ENCODE measurements at places on chromosomes 16 and 17. TPM values are rescaled to one million over a fixed set of nuclear protein-coding genes. Genes with fewer than 3 reads are reported as not detected.

The TMEM132E gene
- not detected for total RNA-seq

The MYL11 gene
- total RNA-seq = not detected

The PRR35 gene
- not detected for total RNA-seq

The HS3ST2 gene
- 0.99 TPM for total RNA-seq

The KCNG4 gene
- not detected for total RNA-seq

DNA sequence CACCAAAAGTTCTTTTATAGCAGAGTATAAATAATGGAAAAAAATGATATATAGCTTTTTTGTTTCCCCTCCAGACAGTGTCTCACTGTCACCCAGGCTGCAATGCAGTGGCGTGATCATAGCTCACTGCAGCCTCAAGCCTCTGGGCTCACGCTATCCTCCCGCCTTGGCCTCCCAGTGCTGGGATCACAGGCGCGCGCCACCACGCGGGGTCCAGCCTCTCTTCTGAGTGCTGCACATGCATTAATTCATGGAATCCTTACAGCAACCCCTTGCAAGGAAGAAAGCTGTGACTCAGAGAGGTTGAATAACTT, 18.0 kb upstream of the ZNF629 start:
- no peak for DNase-seq

DNA sequence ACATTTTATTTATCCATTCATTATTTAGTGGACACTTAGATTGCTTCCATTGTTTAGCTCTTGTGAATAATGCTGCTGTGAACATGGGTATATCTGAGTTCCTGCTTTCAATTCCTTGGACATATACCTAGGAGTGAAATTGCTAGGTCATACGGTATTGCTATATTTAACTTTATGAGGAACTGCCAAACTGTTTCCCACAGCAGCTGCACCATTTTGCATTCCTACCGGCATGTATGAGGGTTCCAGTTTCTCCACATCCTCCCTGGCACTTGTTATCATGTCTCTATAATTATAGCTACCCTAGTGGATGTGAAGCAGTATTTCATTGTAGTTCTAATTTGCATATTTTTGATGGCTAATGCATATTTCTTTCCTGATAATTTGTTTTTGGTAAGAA, 23.7 kb upstream of the DRG2 start:
- no peak for DNase-seq

DNA sequence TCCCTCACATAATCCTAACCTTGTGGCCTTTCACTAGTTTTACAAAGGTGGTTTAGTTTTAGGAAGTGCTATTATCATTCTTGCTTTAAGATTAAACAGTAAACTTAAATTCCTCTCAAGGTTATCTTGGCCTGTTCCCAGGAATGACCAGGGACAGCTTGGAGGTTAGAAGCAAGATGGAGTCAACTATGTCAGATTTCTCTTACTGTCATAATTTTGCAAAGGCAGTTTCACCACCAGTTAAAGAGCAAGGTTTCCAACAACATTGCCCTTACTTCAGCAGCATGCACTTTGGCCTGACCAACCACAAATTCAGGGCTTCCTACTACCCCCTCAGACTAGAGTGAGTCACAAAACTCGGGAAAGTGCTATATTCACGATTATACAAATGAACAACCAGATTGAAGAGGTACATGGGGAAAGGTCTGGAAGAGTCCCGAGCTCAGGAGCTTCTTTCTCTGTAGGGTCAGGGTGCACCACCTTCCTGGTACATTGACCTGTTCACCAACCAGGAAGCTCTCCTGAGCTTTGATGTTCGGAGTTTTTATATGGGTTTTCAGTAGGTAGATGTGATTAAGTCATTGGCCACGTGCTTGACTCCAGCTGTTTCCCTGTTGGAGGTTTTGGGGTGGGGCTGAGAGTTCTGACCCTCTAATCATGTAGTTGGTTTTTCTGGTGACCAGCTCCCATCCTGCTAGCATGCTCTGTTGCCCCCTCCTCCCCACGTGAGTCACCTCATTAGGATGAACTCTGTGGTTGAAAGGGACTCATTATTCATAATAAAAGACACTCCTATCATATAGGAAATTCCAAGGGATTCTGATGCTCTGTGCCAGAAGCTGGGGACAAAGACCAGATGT, 19.4 kb downstream of the RHOT1 start:
- DNase-seq = no peak

DNA sequence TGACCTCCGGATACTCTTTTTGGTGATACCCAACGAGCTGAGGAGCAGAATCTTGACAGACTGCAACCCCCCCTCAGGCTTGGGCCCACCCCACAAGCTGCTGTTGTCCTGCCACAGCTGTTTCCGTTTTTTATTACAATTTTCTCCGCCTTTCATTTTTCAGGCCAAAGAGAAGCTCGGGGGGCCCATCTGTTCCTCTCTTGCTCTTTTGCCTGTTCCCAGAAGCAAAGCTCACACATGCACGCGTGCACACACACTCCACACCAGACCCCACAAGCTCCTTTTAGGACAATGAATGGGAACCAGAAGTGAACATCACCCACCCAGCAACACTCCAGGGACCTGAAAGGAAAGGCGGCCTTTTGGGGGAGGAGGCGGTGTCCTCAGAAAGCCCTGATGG, 16.3 kb downstream of the SOX9 start:
- DNase-seq = no peak

DNA sequence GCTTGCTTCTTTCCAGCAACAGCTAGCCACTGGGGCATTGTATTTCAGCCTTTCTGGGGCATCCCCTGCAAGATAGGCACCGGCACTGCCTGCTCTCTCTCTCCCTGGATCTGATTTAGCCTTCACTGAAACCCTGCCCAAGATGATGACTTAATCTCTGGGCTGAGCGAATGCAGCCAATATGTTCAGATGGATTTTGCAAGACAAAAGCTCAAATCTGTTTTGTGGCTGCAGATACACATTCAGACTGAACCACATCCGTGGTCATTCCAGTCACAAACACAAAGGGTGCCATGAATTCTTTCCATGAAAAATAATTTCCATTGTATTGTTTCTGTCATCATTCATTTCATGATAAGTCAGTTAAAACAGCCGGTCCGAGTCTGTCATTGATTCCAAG, 24.2 kb downstream of the SOST start:
- DNase-seq = no peak

DNA sequence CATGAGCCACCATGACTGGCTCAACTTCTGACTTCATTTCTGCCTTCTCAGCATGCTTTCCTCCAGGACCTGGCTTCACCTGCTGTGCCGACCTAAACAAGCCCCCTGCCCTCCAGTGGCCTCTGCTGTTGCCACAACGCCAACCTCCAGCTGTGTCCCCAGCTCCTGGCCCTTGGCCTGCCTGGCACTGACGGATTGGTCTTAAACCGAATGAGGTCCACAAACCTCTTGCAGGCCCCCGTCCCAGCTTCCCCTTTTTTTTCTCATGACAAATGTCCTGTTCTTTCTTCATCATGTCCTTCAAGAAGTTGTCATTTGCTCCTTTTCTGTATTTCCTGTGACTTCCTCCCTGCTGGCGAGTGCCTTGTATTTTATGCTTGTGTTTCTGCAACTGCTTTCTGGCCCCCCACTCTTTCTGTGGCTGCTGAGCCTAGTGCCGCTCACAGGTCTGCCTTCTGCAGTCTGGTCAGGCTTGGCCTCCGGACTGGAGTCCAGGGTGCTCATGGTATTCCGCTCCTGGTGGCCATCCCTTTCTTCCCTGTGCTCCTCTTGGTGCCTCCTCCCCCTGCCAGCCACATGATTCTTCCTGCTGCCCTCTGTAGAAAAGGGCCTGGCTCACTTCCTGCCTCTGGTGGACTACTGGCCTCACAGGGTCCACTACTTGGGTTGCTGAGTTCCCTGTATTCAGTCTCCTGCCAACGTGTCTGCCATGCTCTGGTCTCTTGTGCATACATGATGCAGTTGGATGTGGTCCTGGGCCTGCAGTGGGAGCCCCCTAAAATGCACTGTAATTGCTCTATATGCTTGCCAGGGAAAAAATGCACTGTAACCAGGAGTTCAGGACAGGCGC, 2.9 kb downstream of the ATP6V0C start:
- no peak for DNase-seq

DNA sequence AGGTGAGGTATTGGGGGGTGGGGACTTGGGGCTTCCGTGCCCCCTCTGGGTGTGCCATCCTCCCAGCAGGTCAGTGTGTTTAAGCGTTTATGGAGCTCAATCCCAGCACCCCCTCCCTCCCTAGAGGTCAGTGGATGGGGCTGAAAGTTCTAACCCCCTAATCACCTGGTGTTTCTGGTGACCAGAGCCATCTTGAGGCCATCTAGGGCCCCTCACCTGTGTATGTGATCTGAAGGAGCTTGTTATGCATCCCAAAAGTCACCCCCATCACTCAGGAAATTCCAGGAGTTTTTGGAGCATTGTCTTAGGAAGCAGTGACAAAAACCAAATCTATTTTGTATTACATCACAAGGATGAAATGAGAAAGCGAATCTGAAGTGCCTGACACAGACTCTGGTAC, 67.8 kb upstream of the NOL11 start:
- no peak for DNase-seq

DNA sequence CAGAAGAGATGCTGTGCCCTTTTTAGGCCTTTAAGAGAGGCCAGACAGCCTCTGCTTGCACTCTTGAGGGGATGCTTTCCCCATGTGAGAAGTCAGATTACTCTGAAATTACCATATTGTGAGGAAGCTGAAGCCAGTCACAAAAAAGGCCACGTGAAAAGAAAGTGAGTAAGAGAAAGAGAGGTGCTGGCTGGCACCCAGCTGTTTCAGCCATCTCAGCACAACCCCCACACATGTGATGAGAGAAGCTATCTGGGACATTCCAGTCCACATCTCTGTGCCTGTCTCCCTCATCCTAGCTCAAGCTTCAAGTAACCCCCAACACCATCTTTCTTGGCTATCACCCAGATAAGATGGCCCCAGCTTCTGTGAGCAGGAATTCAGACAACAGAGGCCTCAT, 131.4 kb downstream of the HS3ST2 start:
- no peak for DNase-seq

DNA sequence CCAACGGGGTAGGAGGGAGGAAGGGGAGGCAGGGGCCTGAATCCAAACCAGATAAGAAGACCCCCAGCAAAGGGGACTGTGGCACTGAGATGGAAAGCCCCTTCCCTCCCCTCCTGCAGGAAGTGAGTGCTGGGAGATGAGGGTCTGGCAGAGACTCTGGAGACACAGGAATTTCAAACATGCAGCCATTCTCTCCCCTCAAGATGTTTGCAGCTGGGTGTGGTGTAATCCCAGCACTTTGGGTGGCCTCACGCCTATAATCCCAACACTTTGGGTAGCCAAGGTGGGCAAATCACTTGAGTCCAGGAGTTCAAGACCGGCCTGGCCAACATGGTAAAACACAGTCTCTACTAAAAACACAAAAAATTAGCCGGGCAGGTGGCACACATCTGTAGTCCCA, 33.9 kb upstream of the FAAP100 start:
- no peak for DNase-seq

DNA sequence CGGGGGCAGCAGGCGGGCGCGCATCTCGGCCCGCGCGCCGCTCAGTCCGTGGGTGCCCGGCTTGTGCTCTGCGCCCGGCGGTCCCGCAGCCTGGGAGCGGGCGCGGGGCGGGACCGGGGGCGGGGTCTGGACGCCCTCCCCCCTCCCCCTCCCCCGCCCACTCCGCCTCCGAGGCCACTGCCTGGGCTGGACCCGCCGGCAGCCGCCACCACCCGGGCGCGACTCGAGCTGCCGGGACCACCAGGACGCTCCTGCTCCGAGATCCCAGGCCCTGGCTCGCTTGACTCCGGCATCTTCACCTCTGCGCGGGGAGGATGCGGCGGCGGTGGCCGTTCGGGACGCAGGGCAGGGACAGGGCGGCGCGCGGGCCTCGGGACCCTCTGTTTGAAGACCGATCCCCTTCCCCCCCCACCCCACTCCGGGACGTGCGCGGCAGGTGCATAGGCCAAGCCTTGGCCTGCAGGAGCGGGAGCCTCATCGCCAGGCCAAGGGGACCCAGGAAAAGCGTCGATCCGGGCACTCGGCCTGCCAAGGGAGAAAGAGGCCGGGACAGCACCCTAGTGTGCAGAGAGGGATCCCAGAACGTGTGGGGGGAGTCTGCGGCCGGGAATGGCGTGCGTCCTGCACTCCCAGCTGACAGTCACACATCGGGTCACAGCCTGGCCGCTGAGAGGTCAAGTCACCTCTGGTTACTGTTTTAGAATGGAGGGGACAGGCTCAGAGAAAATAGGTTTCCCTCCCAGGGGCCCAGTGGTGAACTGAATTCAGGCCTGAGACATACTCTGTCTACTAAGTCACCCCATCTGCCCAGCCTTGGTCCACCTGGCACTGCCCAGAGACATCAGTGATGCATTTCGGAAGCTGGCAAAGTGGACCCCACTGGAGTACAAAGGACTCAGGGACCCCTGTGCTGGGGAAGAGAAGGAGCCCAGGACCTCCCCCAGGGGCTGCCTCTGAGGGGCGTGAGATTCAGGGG, at the start of gene HS3ST6:
Gene HS3ST6 (minus strand): TSS at position 65 of the 976 bp plus-strand sequence. CDS start 92 bp downstream, outside the sequence.
- no peak for DNase-seq

Measured in sigmoid colon (tissue), 7 donors.